RPMI7951 (cell line): ENCODE measurements at places on chromosomes 13 and 19.

DNA sequence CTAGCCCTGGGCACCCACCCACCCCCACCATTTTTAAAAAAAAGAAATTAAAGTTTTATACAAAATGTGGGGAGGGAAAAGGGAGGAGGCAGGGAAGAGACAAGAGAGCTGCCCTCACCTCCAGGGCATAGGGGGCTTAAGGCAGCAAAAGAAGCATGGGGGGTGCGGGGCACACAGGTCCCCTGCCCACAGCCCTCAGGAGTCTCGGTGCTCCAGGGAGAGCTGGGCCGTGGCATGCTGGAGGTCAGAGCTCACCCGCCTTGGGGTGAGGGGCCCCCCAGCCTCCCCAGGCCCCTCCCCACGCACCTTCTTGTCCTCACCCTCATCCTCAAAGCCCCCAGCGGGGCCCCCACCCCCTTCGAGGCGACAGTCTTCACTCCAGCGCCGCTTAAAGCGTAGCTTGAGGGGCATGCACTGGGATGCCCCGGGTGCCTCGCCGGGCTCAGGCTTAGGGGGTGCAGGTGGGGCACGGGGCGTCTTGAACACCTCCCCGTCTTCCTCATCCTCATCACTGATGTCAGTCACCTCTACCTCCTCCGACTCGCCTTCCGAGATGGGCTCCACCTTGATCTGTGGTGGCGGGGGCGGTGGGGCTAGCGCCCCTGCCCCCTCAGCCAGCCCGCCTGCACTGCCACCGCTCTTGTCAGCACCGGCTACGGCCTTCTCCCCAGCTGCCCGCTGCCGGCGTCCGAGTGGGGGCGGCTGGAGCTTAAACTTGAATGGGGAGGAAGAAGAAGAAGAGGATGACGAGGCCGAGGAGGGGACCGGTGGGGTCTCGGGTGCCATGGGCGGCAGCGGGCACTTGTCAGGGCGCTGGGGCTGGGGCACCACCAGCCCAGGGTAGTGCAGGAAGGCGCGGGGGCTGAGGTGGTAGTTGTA lies 6.1 kb upstream of the GSK3A start:
- no peak for DNase-seq

DNA sequence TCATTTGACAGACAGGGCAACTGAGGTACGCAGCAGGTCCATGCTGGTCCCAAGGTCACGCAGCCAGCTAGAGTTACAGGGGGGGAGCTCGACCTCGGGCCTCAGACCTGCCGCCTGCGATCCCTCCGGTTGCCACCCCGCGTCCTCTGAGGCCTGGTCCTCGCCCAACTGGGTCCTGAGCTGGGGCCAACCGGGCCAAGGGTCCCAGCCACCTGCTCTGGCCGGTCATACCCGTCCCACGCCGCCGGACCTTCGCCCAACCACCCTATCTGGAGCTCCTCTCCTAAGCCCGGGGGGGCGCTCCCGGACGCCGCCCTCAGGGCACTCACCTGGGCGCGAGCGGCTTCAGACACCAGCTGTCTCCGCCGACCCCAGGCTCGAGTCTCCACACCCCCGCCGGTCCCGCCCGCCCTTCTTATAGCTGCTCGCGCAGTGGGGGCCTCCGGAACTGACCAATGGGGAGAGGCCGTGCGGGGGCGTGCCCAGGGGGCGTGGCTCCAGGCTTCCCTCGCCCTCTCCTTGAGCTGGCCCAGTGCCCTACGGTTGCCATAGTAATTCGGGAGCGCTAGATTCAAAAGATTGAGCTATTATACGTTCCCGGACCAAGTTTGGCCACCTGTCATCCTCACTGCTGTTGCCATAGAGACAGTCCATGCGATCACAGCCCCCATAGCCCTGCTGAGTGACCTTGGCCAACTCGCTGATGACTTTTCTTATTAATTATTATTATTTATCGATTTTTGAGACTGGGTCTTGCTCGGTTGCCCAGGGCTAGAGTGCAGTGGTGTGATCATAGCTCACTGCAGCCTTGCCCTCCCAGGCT lies at the start of gene PLIN5:
Gene PLIN5 (minus strand): TSS at position 389 of the 823 bp plus-strand sequence. CDS start 1,150 bp downstream, outside the sequence.
- DNase-seq, result peak; percentile 57

GRCh38 chr19:17320435-17320834 lies 11.1 kb downstream of the DDA1 start:
- no peak for DNase-seq

- DNase-seq, result no peak
Observed at GRCh38 chr13:65623148-65623547, 1607.0 kb downstream of the PCDH9 start.

- no peak for DNase-seq
Observed at GRCh38 chr13:35598790-35599369, 122.4 kb upstream of the MAB21L1 start.

- DNase-seq, result no peak
Observed at GRCh38 chr19:52492994-52493470, 34.4 kb upstream of the ZNF808 start.

DNA sequence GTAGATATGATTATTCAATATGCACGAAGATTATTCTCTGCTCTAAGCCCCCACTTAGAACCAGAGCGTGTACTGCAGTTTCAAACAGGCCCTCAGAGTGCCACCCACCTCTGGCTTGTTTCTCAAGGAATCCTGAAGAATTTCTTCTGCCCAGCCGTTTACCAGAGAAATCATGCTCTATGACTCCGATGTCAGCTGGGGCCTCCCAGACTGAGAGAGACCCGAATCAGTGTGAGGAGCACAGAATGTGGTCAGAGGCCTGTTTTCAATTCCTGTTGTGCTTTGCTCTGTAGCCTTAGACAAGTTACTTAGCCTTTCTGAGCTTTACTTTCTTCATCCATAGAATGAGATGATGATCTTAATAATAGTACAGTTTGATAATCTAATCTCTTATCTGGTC lies 5.5 kb downstream of the PNMA8C start:
- DNase-seq, result no peak

DNA sequence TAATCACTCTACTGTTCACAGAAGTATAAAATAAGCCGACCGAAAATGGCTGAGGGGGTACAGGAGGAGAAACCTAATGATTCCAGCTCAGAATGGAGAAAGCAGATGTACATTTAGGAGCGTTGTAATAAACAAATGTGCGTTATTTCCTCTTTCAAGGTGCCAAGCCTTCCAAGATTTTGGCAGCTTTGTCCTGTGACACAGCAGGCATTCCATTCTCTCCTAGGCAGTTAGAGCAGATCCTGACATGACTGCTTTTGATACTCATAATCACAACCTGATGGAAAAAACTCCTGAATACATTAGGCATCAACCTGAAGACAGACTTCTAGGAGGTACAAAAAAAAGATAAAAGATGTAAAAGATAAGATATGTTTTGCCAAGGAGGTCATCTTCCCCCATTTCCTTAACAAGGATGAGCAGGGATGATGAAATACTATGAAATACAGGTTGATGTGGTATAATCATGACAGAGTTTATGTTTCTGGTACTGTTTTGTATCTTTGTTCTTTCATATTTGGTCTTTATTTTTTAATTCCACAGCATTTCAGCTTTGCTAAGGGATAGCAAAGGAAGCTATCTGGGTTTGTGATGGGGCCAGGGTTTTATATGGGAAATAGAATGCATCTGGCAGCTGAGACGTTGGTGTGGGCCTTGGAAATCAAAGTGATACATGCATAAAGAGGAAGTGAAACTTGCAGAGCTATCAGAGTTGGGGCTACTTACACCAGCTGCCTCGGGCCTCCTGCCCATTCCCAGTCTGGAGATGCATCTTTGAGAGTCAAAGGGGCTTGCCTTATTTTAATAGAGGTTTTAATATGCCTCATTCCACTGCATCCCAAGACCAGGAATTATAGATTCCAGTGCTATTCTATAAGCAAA lies 222.5 kb downstream of the OXGR1 start:
- DNase-seq, result no peak
